ENCODE measurements at places on chromosomes 2 and 18.

GRCh38 chr2:205527801-205528200, 154.5 kb upstream of the NRP2 start:
- no peak for DNase-seq

- DNase-seq: no peak
These were observed 106.3 kb downstream of the MSH2 start for GRCh38 chr2:47509250-47509649.

GRCh38 chr2:201471732-201472393, 20.3 kb downstream of the STRADB start:
- DNase-seq: no peak

DNA sequence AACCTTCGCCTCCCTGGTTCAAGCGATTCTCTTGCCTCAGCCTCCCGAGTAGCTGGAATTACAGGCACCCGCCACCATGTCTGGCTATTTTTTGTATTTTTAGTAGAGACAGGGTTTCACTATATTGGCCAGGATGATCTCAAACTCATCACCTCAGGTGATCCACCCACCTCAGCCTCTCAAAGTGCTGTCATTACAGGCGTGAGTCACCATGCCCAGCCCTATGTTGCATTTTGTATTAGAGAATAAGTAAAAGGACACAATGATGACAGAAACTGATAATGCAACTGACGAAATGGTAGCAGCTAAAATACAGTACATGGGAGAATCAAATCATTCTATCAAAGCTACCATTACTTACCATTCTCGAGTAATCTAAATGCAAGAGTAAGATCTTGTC, 276.7 kb downstream of the DSEL start:
- DNase-seq: no peak

DNA sequence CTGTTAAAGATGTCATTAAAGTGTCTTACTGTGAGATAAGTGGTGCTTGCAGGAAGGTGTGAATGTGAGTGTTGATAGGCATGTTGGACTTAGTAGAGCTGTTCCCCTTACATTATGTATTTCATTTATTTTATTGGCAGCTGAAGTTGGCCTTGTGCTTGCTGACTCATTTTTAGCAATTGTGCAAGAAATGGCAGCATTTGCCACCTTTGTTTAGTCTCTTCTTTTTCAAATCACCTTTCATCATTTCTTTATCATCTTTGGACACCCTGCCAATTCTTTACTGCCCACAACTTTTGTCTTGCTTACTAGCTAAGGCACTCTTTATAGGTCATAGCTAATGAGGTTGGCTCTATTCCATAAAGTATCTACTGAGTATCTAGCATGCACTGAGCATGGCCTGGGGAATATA, 130.3 kb upstream of the LYPD6 start:
- no peak for DNase-seq

DNA sequence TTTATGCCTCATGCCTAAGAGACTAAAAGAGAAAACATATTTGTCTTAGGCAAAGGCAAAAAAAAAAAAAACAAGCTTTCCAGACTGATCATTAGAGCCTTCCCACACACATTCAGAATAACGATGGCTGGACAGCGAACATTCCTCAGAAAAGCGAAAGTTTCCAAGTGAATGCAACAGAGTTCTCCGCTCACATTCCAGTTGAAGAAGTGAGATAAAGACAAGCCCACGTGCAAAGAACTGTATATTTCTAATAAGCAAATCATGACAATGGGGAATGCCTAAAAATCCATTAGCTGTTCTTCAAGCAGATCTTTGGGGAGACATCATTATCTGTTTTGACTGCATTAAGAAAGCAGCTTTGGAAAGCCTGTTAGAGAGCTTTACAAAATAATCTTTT, 347.9 kb downstream of the METTL4 start:
- no peak for DNase-seq

GRCh38 chr2:28463893-28464292, 32.0 kb upstream of the PLB1 start:
- no peak for DNase-seq

GRCh38 chr2:171958475-171958874, 36.2 kb downstream of the HAT1 start:
- DNase-seq: no peak

GRCh38 chr18:12741351-12741750, 38.5 kb downstream of the PSMG2 start:
- DNase-seq: no peak

DNA sequence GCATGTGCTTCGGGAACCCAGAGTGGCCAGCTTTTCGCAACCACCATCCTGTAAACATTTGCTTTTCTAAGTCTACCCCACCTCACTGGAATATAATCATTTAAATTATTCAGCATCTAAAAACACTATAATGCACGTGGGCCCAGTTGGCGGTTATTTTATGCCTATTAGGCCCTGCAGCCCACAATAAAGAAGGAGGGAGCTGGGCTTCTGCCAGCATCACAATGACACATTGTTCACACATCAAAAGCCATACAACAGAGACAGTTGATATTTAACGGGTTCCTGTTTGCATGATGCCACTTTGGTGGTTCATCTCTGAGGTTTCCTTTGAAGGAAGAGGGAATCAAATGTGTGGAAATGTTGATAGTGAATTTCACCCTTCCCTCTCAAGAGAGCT, 916.0 kb upstream of the CELF4 start:
- DNase-seq: no peak

- no peak for DNase-seq
These were observed 44.3 kb upstream of the EHBP1 start for GRCh38 chr2:62661263-62661635.

DNA sequence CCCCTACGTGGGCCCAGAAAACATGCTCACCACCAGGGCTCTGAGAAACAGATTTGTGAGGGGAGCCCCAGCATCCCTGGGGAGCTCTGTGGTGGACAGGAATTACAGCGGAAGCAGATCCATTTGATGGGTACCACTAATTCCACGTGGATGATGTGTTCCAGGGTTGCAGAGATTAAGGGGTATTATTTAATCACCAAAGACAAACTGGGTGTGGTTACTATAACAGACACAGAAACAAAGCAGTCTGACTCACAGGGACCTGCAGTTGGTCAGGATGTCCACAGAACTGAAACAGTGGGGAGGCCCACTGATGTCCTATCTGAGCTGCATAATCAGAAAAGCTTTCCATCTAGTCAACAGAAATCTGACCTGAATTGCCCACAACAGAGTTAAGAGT, 65.8 kb downstream of the PSMG2 start:
- no peak for DNase-seq

DNA sequence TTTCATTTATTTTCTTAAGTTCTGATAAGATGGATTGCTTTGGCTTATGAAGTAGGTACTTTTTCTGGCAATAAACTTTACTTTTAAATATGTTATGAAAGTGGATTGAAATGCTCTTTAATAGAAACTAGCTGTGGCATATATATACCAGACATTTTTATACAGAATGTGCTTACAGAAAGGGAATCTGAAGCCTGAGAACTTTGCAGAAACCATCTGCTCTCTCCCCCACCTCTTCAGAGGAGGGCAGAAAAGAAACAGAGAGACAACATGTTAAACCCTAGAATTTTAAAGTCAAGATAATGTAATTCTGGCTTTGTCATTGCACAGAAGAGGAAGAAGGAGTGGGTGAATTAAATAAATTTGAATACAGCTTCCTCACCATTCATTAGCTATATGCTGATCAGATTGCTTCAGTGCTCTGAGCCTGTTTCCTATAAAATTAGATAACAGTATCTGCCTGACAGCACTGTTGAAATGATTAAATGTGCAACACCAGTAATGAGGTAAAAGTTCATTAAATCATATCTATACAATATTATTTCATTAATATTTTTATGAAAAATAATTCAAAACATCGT, 247.3 kb downstream of the CNTNAP5 start:
- no peak for DNase-seq

- no peak for DNase-seq
These were observed 42.1 kb upstream of the SNED1 start for GRCh38 chr2:240956171-240956934.

DNA sequence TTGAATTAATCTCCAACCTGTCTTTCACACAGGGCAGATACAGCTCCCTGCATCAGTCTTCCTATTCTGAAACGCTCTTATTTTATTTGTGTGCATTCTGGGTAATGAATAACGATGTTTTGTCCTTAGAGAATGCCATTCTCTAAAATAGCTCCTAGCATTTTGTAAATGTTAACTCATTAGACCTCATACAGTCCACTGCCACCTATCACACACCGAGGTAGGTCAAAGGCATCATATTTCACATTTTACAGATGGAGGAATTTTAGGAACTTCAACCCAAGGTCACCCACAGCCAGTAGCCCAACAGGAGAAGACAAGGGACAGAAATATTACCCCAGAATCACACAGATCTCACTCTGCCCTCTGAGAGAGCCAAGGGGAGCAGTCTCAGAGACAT, 455.4 kb upstream of the GYPC start:
- no peak for DNase-seq

DNA sequence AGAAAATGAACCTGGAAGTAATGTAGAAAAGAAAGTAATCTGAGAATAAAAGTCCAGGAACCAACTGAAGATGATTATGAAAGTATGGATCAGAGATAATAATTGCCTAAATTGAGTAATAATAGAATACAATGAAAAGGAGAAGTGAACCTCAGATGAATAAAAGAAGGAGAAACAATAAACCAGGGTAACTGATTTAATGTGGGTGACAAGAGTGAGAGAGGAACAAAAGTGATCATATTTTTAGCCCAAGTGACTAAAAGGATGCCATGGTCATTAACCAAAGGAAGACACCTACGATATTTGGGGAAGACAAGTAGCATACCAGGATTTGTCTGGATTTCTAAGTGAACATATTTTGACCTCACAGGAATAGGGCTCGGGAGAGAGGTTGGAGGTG, 600.6 kb downstream of the RNF144A start:
- no peak for DNase-seq

DNA sequence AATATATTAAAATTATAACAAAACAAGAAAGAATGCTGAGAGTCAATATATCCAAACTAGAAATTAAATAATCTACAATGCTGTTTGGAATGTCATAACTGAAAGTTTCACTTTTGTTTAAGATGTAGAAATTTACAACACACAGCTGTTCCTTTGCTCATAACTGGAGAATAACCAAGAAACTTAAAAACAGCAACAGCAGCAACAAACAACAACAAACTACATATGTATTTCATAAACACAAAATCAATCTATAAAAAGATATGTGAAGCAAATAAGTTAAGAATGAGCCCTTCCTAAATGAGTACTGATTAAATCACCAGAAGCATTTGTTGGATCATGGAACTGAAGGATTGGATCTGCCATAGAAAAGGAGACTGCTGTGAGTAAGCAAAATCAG, 456.5 kb upstream of the ZNF804A start:
- DNase-seq: no peak

- no peak for DNase-seq
These were observed 62.3 kb downstream of the TTC32 start for GRCh38 chr2:19839438-19839837.

GRCh38 chr2:84486441-84487115, 27.5 kb upstream of the SUCLG1 start:
- DNase-seq: no peak

- no peak for DNase-seq
These were observed 47.4 kb downstream of the EXOC6B start for GRCh38 chr2:72778410-72778809.

DNA sequence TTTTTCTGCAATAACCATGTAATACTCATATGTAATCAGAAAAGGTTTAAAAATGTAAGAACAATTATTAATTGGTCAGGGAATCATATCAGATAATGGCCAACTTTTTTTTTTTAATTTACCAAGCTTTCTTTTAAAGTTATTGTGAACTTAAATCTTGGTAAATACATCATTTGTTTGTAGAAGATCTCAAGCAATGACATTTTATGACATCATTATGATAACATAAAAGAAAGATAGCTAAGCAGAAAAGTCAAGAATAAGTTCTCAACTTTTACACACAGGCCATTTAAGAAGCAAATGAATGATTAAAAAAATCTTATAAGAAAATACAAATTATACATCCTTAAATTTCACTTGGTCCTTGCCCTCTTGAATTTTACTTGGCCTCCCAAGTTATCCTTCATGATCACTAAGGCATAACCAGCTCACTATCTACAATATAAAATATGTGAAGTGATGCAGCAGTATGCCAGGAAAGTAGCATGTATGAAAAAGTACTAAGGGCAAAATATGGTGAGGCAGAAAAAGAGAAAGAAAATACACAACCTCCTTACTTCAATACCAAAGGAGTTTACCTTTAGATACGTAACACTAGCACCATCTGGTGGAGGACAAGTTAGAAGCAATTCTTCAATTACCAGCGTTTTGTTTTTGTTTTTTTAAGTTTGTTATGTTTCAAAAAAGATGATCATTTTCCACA, 116.6 kb downstream of the SRBD1 start:
- no peak for DNase-seq

GRCh38 chr18:24514439-24514838, 54.0 kb downstream of the HRH4 start:
- DNase-seq: no peak

DNA sequence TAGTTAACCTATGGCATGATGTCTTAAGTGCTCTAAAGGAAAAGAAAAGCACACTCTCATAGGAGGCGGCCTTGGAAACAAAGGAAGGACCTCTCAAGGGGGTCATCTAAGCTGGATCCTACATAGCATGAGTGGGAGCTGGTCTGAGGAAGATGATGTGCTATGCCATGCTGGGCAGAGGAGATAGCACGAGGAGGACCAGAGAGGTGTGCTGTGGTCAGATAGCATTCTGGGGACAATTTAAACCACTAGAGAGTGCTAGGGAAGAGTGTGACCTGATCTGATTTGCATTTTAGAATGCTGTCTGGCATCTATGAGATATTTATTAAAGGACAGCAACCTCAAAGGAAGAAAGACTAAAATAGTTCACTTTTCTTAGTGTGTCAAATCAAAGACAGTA, 910.1 kb upstream of the CELF4 start:
- DNase-seq: no peak

- DNase-seq: no peak
These were observed 68.9 kb downstream of the PLCL1 start for GRCh38 chr2:197873293-197873701.

GRCh38 chr2:96325884-96326255, 753 bp downstream of the ITPRIPL1 start:
- peak; percentile 48 for DNase-seq

GRCh38 chr2:39234754-39235153, 9.0 kb downstream of the CDKL4 start:
- no peak for DNase-seq

DNA sequence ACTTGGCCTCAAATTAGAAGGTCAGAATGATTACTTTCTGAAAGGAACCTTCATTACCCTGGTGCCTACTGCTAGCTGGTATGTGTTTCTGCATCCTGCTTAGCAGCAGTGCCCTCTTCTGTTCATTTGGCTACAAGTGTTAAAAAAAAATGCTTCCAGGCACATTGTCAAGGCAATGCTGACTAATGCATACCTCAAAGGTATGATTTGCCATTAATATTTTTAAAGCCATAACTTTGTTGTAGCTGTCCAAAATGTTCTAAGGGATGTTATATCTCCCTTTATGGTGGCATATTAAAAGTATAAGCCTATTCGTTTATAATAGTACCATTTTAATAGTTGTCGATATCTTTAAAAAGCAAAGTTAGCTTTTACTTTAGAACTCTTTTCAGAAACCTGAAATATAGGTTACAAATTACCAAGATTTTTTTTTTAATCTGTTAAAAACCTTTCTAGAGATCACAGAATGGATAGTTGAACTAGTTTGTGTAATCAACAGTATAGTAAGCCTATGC, 52.0 kb upstream of the FAM171B start:
- peak; percentile 1 for DNase-seq

GRCh38 chr2:66575625-66576310, 140.8 kb downstream of the MEIS1 start:
- DNase-seq: no peak

GRCh38 chr18:51527826-51528225, 330.3 kb upstream of the MEX3C start:
- no peak for DNase-seq

- no peak for DNase-seq
These were observed 156.1 kb upstream of the VRK2 start for GRCh38 chr2:57890464-57890863.
